AG09319 (cell line): ENCODE measurements at places on chromosomes 16 and 17.
A peak's percentile ranks its signal among the peaks of the same experiment; 100 is the strongest.

GRCh38 chr17:61805399-61805798 is 57.9 kb downstream of the BRIP1 start:
- no peak for DNase-seq

- DNase-seq, result no peak
Observed at GRCh38 chr17:81923302-81924260, 4.0 kb downstream of the MAFG start.

GRCh38 chr17:66679631-66680517 is 155.0 kb upstream of the CACNG5 start:
- DNase-seq, result no peak

DNA sequence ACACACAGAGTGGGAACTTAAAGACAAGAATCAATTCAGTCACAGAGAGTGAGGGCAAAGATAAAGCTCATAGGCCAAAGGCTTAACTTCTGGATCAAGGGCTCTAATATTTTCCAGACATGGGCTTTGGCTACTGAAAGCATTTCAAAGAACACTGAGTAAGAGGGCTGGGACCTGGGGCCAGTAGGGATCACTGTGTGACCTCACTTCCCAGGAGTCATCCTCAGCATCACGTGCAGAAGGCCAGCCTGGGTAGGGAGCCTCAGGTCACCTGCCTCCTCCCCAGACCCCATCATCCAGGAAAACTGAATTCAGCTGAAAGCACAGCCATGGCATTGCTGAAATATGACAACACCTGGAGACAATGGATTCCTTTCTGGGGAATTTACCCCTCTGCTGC is 163.5 kb downstream of the RAB11FIP4 start:
- DNase-seq, result no peak

DNA sequence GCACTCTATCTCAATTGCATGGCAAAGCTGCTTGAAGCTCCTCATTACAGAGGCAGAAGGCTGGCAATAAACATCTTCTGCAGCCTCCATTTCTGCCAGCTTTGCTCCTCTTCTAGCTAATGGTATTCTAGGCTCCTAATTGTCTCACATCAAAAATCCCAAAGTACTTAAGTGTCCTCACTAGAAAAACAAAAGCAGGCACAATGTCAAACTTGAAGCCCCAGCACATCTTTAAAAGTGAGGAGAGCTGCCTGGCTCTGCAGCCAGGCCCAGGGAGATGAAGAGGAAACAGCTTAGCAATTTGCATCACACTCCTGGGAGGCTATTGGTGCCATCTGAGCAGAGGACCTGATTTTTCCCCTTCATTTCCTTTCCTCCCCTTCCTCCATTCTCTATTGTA is 197.1 kb downstream of the KCNJ2 start:
- no peak for DNase-seq

DNA sequence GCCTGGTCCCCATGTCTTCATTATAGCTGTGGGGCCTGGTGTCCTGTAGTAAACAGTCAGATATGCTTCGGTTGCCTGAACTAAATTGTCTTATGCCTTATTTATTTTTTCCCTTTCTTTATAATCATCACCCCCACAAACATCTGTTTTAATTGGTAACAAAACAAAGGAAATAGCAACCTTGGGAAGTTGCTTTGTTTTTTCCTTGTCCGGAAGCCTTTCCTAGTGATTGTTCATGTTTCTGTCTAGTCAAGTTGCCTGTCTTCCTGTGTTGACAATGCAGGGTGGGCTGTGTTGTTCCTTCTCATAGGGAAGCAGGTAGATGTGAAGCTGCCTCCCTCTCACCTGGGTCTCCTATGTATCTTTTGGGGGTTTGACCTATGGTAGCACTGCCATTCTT is 16.7 kb downstream of the PGS1 start:
- no peak for DNase-seq

- no peak for DNase-seq
Observed at GRCh38 chr17:41935641-41936040, 5.2 kb downstream of the ODAD4 start.

- no peak for DNase-seq
Observed at GRCh38 chr17:3527896-3528295, 29.7 kb downstream of the TRPV3 start.

DNA sequence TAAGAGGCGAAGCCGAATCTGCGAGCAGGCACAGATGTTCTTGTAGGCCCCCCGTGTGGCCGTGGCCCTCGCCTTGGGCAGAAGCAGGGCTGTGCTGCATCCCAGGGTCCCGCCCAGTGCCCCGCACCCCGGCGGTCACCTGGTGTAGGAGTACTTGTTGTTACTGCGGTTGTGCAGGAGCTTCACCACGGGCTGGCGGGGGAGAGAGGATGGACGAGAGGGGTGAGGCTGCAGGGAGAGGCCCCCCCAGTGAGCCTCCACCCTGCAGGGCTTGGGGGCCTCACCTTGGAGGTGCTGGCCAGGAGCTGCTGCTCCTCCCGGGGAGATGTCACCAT is 11.4 kb downstream of the ASPHD1 start:
- no peak for DNase-seq

DNA sequence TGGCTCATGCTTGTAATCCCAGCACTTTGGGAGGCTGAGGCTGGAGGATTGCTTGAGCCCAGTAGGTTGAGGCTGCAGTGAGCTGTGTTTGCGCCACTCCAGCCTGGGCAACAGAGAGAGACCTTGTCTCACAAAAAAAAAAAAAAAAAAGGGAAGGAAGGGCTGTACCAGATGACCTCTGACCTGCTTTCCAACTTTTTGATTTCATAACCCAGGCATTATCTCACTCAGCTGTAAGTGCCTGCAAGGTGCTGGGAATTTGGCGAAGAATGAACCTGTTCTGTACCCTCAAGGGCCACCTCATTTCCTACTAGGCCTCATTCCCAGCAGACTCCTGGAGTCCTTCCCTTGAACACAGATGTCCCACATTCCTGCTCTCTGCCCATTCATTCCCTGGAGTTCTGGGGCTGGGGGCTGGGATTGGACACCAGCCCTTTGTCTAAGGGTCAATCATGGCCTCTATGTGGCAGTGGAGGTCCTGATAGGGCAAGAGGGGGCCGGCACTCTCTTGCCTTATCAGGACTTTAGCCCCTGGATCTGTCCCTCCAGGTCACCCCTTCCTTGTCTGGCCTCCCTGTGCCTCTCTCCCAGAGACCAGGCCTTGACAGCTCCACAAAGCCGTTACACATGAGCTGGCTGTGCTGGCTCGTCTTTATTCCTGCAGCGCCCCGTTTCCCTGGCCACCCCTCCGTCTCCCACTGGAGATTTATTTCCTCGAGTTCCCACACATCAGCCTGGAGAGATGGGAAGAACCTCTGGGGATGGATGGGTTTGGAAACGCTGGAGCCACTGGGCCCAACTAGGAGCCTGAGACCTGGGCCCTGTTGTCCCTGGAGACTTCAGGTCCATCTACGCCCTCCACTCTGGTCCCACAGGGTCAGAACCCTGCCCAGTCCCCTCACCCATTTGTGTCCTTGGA is 821 bp upstream of the GFAP start:
- DNase-seq, result no peak

- no peak for DNase-seq
Observed at GRCh38 chr16:88896238-88897070, 30.0 kb upstream of the PABPN1L start.

DNA sequence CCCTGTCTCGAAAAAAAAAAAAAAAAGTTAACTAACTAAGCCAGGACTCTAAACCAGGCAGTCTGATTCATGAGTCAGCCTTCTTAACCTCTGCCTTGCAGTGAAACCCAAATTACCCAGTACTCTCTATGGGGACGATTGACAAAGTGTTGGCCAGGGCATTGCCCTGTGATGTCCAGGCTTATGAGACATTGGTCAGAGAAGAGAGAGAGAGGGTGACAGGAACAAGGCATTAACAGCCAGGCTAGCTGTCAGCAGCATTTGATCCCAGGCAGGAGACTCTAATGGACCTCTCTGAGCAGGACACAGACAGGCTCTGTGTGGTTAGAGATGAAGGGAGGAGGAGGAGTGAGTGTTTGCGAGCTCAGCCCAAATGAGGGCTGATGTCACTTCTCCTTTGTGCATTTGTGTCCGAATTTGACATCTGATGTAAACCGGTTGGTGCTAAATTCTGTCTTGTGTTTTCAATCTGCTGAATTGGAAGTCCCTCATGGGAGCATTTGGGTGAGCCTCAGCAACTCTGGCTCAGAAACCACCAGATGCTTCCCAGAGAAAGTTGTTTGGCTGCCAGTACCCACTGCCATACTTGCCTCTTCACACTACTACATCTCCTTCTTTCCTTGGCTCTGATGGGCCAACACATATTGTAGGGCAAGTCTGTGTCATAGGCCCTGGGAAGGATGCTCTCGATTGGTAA is 4.3 kb upstream of the MYL4 start:
- no peak for DNase-seq

GRCh38 chr16:83005653-83006160 is 378.9 kb downstream of the CDH13 start:
- peak; percentile 48 for DNase-seq

DNA sequence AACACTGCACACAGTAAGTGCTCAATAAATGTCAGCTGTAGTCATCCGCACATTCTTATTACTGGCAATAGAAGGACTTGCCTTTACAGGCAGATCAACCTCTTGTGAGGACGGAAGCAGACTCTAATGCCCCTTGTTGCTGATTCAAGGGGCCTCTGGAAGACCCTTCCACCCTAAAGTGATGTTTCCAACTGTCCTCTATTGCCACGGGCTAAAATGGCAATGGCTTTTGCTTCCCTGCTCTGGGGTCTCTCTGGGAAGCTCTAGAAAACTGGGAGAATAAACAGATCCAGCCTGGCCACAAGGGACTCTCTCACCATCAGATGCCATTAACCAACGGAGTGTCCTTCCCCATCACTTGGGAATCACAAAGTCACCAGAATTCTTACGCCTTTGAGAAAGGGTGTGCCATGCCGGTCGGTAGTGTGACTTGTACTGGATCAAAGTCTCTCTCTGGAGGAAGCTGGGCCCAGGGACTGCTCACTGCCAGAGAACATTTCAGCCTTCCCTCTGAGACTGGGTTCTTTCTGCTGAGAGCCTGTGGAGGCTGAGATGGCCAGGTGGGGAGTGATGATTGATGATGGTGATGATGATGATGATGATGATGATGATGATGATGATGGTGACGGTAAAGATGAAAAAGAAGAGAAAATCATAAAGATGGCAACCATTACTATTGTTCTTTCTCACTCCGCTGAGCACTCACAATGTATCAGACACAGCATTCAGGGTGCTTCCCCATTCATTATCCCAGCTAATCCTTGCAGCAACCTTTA is 146.8 kb downstream of the CYLD start:
- DNase-seq, result no peak

- DNase-seq, result no peak
Observed at GRCh38 chr17:28247671-28248555, 71.1 kb upstream of the TMEM97 start.

GRCh38 chr16:77332792-77333191 is 102.0 kb downstream of the ADAMTS18 start:
- no peak for DNase-seq

DNA sequence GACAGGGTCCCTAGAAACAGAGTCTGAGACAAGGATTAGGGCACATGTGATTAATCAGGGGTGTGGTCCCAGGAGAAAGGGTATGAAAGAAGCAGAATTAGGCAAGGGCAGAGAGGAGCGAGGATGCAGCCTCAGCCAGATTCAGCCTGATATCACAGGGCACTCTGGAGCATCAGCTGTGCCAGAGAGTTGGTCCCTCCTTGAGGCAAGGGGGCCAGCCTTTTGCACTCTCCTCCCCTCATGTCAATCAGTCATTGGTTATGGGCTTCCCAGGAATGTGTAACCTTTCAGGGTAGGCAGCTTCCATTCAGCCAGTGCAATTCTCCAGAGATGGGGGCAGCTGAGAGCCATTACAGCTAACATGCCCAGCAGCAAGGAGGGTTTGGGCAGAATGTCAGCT is 152.6 kb upstream of the LHX1 start:
- no peak for DNase-seq

DNA sequence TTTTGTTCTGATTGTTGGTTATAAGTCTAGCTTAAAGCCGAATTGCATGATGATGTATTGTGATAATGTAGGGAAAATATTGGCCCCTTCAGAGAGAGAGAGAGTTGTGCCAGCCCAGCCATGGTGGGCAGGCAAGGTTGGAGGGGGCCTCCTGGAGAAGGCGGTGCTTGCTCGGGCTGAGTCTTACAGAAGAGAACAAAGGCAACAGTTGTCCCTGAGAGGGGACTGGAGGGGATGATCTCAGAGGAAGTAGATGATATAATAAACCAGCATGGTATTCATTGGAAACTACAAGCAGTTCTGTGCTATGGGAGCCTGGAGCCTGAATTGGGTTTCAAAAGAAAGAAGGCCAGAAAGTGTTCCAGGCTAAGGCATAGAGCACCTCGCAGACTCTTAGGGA is 173.8 kb downstream of the RPTOR start:
- DNase-seq, result no peak

DNA sequence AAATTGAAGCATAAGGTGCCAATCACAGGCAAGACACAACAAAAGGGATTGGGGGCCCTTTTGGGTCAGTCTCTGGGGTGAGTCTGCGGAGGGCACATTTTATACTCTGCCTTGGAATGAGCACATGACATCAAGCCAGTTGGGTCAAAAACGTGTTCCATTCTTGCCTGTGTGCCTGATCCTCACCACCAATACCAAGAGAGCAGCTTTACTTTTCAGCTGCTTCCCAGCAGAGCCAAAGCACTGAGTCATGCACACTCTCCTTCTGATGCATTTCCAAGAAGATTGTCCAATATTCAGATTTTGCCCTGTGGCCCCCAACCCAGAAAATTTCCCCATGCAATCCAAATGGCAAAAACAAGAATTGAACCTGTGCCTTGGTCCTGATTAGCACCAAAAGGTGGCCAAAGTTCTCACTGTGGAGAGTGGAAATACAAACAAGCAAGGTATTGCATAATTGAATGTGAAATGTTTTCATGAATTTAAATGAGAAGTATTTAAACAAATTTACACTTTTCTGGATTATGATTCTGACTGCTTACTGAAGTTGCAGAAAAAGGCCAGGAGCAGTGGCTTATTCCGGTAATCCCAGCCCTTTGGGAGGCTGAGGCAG is 217.8 kb upstream of the SOX9 start:
- no peak for DNase-seq

DNA sequence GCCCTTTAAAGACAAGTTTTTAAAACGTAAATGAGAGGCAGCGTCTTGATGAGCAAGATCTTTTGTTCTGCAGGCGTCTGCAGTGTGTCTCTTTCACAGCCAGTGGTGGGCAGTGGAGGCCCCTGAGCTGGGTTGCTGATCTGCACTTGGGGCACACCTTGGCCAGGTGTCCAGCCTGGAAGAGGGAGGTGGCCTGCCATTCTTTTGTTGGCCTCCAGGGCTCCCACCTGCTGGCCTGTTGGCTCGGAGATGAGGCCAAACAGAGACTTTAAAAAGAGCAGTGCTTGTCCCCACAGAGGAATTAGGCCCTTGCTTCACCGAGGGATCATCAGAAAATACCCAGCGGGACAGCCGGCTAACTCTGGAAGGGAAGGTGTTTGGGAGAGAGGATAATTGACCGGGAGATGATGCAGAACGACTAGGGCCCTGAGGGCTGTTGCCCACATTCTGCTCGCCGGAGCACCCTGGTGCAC is 145.9 kb upstream of the PLCG2 start:
- no peak for DNase-seq
